ENCODE measurements at places on chromosomes 7 and 10. TPM values are rescaled to one million over a fixed set of nuclear protein-coding genes. Genes with fewer than 3 reads are reported as not detected.

GRCh38 chr7:115340828-115341227, 418.9 kb downstream of the MDFIC start:
- no peak for DNase-seq

DNA sequence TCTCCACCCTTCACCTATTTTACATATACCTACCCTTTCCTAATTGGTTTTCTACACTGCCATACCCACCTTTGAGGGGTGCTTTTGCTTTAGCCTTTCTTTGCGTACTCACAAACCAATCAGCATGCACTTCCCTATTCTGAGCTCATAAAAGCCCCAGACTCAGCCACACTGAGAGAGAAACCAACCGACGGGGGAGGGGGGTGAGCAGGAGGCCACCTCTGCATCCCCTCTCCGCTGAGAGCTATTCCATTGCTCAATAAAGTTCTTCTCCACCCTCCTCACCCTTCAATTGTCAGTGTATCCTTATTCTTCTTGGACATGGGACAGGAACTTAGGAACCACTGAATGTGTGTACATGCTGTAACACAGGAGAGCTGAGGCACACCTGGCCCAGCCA, 9.0 kb upstream of the FKBP9 start:
- no peak for DNase-seq

- no peak for DNase-seq
These were observed 174.4 kb downstream of the SLIT1 start for GRCh38 chr10:97011397-97011796.

DNA sequence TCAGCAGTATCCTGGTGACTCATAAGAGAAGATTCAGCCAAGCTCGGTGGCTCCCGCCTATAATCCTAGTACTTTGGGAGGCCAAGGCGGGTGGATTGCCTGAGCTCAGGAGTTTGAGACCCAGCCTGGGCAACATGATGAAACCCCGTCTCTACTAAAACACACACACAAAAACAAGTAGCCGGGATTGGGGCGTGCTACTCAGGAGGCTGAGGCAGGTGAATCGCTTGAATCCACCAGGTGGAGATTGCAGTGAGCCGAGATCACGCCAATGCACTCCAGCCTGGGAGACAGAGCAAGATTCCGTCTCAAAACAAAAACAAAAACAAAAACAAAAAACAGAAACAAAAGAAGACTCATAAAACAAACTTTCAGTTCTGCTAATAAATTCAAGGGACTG, 551.1 kb upstream of the POT1 start:
- no peak for DNase-seq

GRCh38 chr10:43958964-43959363, 310.3 kb upstream of the ZNF32 start:
- DNase-seq, result no peak

GRCh38 chr7:125847692-125848091, 918.1 kb upstream of the POT1 start:
- DNase-seq, result no peak

- no peak for DNase-seq
These were observed 48.1 kb downstream of the ITPRID1 start for GRCh38 chr7:31562002-31562401.

GRCh38 chr7:100079024-100079560, 2.4 kb downstream of the ZNF3 start:
- DNase-seq, result peak; percentile 21

GRCh38 chr10:51342381-51342780, 268.1 kb downstream of the PRKG1 start:
- DNase-seq, result no peak

DNA sequence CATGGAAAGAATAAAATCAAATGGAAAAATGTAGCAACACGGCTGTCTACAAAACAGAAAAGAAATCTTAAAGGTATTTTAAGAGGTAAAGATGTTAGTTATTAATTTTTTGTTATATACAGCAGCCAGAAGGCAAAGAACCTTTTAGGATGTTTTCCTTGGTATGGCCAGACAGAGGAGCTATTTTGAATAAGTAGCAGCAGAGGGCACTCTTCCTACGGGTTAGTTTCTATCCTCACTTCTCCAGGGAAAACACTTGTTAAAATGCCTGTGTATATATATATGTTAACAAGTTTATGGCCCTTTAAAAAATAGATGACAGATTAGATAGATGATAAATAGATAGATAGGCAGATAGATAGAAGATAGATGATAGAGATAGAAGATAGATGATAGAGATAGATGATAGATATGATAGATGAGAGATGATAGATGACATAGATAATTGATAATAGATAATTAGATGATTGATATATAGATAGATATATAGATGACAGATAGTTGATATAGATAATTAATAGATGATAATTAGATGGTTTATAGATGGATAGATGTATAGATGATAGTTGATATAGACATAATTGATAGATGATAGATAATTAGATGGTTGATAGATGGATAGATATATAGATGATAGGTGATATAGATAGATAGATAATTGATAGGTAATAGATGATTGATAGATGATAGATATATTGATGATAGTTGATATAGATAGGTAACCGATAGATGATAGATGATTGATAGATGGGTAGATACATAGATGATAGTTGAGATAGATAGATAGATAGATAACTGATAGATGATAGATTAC, 57.8 kb upstream of the WIPF3 start:
- no peak for DNase-seq

GRCh38 chr7:151249034-151249731, 689 bp upstream of the SMARCD3 start:
- DNase-seq, result peak; percentile 29

GRCh38 chr10:28777911-28778310, 100.6 kb downstream of the BAMBI start:
- DNase-seq, result no peak

DNA sequence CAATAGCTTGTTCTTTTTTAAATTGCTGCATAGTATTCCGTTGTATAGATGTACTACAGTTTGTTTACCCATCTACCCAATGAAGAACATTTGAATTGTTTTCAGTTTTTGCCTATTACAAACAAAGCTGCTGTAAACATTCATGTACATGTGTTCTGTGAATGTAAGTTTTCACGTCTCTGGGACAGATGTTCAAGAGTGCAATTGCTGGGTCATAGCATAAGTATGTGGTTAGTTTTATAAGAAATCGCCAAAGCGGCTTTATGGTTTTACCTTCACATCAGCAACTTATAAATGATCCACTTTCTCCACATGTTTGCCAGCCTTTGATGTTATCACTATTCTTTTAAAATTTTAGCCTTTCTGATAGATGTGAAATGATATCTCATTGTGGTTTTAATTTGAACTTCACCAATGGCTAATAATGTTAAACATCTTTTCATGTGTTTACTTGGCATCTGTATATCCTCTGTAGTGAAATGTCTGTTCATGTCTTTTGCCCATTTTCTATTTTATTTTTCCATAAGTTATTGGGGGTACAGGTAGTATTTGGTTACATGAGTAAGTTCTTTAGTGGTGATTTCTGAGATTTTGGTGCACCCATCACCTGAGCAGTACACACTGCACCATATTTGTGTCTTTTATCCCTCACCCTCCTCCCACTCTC, 73.5 kb downstream of the TBXAS1 start:
- no peak for DNase-seq

DNA sequence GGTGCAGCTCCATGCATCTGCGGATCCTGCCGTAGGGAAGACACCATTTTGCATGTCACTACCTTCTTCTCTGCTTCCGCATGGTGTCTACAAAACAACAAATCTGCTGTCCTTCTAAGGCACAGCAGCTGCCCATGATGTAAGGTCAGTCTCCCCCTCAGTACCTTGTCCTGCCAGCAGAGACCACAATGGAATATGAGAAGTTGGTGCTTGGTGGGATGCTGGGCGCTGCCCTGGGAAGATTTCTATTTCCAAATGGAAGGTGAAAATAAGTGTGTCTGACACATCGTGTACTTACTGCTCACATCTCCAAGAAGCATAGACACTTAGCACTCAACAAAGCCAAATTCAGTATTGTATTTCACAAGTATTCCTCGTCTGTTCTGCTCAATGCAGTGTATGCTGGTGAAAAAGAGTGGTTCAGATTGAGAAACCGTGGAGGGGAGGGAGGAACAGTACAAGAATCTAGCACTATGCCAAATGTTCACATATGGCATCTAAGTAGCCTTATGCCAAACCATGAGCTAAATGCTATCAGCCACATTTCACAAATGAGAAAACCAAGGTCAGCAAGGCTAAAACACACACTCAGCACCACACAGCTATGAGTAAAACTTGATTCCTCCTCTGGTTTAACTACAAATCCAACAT, 95.0 kb downstream of the GRB10 start:
- no peak for DNase-seq

- DNase-seq, result no peak
These were observed 12.2 kb upstream of the REPIN1 start for GRCh38 chr7:150356265-150356897.

The SYT15B gene
- 0.16 TPM for total RNA-seq

The SEMA3C gene
- 36.6 TPM for total RNA-seq

The MCM10 gene
- 76.3 TPM for total RNA-seq

The ZMIZ1 gene
- 92.0 TPM for total RNA-seq

The CCAR1 gene
- 132 TPM for total RNA-seq

The FAM25C gene
- not detected for total RNA-seq

All from neural crest cell (in vitro differentiated cells).